ENCODE measurements at places on chromosomes 11 and 22. TPM values are rescaled to one million over a fixed set of nuclear protein-coding genes. Genes with fewer than 3 reads are reported as not detected.

DNA sequence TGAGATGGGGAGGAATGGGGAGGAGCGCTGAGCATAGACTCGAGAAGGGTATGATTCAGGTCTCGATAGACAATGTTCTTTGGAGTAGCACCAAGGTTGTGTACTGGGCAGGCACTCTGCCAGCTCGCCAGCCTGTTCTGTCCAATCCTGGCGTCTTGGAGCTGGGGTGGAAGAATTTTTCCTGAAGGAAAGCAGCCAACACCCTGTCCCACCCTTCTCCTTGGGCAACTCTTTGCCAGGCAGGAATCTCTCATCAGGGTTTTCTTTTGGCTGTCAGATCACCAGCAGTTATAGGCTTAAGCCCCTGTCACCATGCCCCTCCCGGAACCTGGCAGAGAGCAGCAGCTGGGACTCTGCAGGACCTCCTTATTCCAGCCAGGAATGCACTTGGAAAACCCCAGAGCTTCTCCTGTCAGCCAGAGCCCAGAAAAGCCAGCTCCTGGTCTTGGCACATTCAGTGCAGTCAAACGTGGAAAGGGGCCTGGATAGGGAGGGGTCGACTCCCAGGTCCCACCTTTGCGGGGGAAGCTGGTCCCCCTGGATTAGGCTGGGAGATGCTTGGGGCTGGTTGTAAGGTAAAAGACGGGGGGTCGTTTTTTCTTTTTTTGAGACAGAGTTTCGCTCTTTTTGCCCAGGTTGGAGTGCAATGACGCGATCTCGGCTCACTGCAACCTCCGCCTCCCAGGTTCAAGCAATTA lies 14.4 kb upstream of the SPTBN2 start:
- no peak for DNase-seq

GRCh38 chr11:42620796-42621195 lies 691.0 kb upstream of the API5 start:
- no peak for DNase-seq

GRCh38 chr11:69442807-69443137 lies 38.7 kb upstream of the LINC01488 start:
- no peak for DNase-seq

- DNase-seq, result no peak
These were observed 27.9 kb downstream of the TCIRG1 start for GRCh38 chr11:68066742-68067141.

GRCh38 chr11:134266841-134267251 lies 9.3 kb upstream of the GLB1L3 start:
- no peak for DNase-seq

The FREY1 gene
- polyA plus RNA-seq, result 0.84 TPM

DNA sequence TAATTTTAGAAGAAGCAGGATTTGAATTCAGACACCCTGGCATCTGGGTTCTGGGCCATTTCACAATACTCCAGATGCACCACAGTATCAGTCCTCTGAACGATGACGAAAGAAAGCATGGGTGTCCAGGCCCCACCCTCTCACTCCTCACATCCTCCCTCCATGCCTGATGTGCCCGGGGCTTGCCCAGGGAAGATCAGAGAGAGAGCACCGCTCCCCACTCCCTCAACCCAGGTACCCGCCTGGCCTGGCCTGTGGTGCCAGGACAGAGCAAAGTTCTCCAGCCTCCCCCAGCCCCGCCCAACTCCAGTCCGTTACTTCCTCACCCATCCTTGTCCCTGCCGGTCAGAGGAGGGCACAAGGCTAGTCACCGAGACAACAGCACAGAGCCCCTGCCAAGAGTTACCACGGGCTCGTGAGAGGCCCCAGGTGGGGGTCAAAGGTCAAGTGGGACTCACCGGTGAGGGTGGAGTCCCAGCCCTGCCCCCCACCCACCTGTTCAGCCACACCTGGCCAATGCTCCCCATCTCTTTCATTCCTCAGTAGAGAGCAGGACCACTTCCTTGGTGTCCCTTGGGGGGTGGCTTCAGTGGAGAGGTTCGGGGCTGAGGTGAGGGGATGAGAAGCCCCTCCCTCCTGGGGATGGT lies 8.1 kb downstream of the BCL9L start:
- DNase-seq, result no peak

The OR52H1 gene
- 0.33 TPM for polyA plus RNA-seq

The PTGDR2 gene
- polyA plus RNA-seq, result not detected

- no peak for DNase-seq
These were observed 40.0 kb upstream of the TCF20 start for GRCh38 chr22:42310291-42311015.

DNA sequence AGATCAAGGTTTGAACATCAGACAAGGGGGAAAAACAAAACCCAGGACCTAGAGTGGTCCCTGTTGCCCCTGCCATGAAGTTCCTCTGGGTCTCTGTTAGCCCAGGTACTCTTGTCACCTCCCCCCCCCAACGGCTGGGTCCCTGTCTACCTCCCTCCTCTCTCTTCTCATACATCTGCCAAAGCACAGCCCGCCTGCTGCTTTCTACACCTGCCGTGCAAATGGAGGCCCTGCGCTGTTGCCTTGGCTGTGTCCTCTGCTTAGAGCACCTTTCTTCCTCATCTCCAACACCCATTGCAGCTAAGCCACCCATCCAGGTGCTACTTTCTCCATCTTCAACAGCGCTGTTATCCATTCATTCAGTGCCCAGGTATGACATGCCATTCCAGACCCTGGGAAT lies 99.2 kb downstream of the TP53I11 start:
- no peak for DNase-seq

The FXYD6 gene
- polyA plus RNA-seq, result 1.4 TPM

Measured in endothelial cell of umbilical vein (primary cell).